Hematopoietic multipotent progenitor cell treated with erythropoietin and hydrocortisone succinate and interleukin-3 and kit ligand, for 15 days (in vitro differentiated cells): ENCODE measurements at places on chromosomes 6 and 20.

DNA sequence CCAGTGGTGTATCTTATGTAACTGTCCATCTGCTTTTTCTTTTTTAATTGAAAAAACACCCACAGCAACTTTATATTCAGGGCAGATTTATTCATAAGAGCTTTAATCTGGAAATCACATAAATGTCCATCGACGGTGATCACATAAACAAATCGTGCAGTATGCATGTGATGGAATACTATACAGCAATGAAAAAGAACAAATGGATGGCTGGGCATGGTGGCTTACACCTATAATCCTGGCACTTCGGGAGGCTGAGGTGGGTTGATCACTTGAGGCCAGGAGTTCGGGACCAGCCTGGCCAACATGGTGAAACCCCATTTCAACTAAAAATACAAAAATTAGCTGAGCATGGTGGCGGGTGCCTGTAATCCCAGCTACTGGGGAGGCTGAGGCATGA lies 39.1 kb downstream of the VSTM2L start:
- no peak for DNase-seq

DNA sequence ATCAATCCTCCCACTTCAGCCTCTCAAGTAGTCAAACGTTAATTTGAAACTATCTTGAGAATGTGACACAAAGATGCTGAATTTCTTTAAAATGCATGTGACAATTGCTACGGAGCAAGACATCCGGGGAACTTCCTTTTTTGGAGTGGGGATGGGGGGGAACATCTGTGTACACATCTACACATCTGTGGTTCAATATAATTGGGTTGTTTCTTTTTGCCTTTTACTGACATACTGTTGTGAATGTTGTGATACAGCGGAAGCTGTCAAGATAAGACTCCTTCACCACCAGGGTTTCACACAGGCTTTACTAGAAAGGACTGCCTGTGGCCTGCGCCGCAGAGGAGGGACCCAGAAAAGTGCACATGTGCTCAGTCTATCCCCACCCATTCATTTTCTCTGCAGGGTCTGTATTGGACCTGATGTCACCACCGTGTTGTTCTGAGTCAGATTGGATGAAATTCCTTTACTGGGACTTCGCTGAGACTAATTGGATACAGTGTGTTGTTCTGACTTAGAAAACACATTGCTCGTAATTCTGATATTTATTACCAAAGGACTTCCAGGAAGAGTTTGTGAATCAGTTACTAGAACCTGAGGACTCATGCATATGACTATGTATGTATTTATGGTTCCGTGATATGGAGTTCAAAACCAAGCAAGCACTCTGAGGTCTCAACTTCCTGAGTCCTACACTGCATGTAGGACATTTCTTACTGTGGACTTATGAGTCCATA lies 98.7 kb upstream of the SGK1 start:
- no peak for DNase-seq

GRCh38 chr20:3925899-3926638 lies 36.9 kb downstream of the PANK2 start:
- DNase-seq = no peak

DNA sequence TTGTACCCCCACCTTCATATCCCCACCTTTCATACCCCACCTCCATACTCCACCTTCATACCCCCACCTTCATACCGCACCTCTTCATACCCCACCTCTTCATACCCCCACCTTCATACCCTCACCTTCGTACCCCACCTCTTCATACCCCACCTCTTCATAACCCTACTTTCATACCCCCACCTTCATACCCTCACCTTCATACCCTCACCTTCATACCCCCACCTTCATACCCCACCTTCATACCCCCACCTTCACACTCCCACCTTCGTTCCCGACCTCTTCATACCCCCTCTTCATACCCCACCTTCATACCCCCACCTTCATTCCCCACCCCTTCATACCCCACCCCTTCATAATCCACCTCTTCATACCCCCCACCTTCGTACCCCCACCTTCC lies 92.9 kb upstream of the NAA20 start:
- no peak for DNase-seq

DNA sequence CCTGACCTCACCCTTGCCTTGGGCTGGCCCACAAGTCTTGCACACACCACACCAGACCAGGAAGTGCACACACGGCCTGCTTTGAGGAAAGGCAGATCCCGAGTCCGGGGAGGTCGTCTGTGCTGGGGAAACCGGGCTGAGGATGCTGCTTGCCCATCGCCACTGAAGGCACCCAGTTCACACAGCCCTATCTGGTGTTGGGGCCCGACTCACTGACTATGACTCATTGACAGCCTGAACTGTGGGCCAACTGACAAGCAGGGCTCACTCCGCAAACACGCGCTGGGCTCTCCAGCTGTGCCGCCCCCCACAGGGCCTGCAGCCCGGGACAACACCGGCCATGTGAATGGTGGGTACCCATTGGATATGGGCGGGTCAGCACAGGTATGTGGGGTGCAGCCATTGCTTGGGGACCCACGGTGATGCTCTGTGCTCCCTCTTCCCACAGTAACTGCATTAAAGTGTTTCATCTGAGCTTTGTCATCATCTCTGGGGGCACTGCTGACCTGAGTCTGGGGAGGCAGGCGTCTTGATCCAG lies 1.6 kb downstream of the SAMD10 start:
- peak; percentile 31 for DNase-seq

- DNase-seq = no peak
Observed at GRCh38 chr20:22827916-22828315, 207.2 kb upstream of the SSTR4 start.

DNA sequence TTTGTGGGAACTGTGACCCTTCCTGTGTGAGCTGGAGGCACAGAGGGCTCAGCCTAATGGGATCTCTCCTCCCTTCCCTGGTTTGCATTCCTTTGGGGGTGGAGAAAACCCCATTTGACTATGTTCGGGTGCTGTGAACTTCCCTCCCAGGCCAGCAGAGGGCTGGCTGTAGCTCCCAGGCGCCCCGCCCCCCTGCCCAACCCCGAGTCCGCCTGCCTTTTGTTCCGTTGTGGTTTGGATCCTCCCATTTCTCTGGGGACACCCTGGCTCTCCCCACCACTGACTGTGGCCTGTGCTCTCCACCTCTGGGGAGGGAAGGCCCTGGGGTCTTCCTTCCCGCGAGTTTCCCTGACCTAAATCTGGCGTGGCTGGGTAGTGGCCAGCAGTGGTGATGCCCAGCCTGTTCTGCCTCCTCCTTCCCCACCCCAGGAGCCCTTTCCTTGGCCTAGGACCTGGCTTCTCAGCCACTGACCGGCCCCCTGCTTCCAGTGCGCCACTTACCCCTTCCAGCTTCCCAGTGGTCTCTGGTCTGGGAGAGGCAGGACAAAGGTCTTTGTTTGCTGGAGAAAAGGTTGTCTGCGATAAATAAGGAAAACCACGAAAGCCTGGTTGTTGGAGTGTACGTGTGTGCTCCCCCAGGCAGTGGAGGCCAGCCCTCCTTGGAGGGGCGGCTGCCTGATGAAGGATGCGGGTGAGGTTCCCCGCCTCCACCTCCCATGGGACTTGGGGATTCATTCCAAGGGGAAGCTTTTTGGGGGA lies 4.9 kb downstream of the VEGFA start:
- peak; percentile 88 for DNase-seq

DNA sequence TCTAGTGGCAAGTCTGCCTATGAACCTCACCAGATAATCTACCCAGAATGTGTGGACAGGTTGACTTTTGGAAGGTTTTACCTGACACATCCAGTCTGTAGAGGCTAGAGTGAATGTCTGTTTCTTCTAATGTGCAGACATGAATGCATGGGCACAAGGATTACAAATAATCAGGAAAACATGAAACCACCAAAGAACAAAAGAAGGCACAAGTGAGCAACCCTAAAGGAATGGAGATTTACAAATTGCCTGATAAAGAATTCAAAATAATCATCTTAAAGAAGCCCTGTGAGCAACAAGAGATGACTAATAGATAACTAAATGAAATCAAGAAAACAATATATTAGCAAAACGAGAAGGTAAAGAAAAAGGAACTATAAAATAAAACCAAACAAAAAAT lies 876.1 kb upstream of the ADGRB3 start:
- no peak for DNase-seq

DNA sequence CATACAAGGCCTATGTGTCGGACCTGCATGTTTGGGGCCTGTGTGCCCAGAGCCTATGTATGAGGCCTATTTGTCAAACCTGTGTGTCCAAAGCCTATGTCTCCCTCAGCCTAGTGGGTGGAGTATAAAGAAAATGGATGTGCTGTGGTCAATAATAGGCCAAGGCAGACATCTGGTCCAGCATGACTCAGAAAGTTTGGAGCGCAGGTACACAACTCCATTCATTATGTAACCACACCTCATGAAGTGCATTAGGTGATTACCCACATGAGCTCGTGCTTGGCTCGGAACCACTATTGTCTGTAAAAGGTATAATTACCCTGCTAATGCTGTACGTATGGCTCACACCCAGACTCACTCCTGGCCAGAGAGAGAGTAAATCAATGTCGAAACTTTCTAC lies 302.4 kb upstream of the POU3F2 start:
- DNase-seq = no peak

DNA sequence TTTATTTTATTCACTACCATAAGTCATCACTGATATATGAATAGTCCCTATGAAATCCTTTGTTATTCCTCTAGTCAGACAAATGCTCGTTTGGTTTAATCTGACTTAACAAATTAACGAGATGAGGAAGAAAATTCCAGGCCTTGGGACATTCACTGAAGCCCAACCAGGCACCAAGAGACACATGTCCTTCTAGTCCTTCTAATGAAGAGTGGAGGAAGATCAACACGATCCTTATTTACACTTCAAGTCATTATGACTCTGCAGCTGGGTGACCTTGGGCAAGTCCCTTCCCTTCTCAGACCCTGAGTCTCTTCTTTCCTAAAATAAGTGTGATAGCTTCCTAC lies 117.5 kb downstream of the CEBPB start:
- DNase-seq = no peak

DNA sequence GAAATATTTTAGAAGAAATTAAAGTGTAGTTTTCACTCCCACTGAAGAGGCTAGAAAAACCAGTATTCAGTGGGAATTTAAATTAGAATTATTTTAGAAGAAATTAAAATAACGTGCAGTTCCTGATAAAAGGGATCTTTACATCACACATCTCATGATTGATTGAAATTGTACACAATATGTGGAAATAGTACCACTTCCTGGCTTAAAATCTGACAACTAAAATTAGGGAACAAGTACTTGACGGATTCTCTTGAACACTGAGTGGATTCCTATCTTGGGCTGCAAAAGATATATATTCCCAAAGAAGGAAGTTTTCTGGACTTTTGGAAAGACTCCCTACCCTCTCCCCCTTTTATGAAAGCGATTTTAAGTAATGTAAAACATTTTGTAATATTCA lies 14.6 kb upstream of the MTCL3 start:
- DNase-seq = no peak
